ENCODE measurements at places on chromosomes 4 and X. TPM values are rescaled to one million over a fixed set of nuclear protein-coding genes. Genes with fewer than 3 reads are reported as not detected.
A peak's percentile ranks its signal among the peaks of the same experiment; 100 is the strongest.

- H3K36me3 ChIP-seq = no peaks in the 10 kb centered on the region
- no peak for DNase-seq
- no peak overlapping the region for H3K4me3 ChIP-seq
- H3K4me1 ChIP-seq = no peaks in the 10 kb centered on the region
- no peak overlapping the region for H3K27ac ChIP-seq
- H3K27me3 ChIP-seq = peaks cover 66% of the 10 kb centered on the region
These were observed 31.0 kb downstream of the FNIP2 start for GRCh38 chr4:158799856-158800255.

DNA sequence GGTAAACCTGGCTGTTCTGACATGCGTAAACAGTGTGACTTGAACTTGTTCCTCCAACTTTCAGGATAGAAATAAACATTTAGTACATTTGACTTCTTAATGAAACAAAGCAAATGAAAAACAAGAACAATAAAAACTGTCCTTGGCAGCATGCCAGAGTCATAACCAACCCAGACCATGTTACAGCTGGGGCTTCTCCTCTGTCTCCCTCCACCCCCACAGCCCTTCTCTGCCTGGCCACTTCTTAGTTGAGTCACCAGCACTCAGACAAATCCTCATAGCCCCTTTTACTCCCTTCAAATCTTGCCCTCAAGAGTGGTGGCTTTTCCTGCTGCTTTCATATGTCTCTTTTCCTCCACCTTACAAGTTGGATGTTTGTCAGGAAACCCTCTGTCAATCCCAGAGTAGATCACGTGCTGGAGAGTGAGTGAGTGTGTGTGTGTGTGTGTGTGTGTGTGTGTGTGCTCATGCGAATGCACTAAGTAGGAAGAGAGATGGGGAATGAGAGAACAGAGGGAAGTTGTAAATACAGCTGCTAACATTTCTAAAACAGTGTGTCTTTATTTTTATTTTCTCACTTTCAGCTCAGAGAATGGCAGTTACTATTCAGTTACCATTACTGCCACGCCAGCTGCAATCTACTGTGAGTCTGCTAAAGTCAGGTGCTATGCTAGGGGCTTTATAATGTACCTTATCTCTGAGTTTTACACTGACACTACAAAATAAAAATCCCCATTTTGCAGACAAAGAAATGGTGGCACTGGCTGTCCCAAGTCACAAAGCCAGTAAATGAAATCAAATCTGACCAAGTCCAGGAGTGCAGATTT, 15.0 kb downstream of the SCARB2 start:
- H3K36me3 ChIP-seq = peaks cover 2% of the 10 kb centered on the region
- H3K4me3 ChIP-seq = no peak overlapping the region
- H3K27me3 ChIP-seq = no peaks in the 10 kb centered on the region
- peaks cover 54% of the 10 kb centered on the region for H3K4me1 ChIP-seq
- peak; percentile 56 for DNase-seq

GRCh38 chr4:159069922-159070321, 33.0 kb upstream of the RAPGEF2 start:
- H3K4me3 ChIP-seq = no peak overlapping the region
- H3K27ac ChIP-seq = no peak overlapping the region
- no peaks in the 10 kb centered on the region for H3K27me3 ChIP-seq
- no peaks in the 10 kb centered on the region for H3K36me3 ChIP-seq

GRCh38 chr4:38667085-38667893, 3.3 kb downstream of the KLF3 start:
- H3K4me1 ChIP-seq = peaks cover 67% of the 10 kb centered on the region
- peak overlapping the region; percentile 45 for H3K27ac ChIP-seq
- H3K4me3 ChIP-seq = peak overlapping the region; percentile 29
- peak; percentile 78 for DNase-seq
- no peaks in the 10 kb centered on the region for H3K36me3 ChIP-seq

DNA sequence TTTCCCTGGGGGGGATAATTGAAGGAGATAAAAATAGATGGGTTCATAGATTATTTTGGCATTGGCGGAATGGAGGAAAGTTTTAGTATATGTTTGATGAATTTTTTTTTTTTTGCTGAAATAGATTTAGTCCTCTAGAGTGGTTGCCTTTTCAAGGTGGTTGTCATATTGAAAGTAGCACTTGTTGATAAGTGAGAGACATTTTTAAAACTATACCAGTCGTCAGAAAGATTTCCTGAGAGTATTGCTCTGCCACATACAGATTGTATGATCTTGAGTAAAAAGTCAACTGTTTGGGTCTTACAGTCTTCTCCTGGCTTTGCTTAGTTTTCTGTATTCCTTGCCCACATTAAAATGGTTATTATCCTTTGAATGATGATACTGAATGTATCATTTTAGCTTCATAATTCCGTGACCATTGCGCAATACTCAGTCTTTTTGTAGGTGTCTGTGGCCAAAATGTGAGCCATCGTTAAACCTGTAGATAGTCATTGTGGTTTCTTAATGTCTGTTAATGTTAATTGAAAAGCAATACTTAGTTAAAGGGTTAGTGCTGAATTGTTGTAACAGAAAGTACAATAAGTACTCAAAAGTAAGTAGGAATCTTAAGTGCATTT, 7.1 kb downstream of the SMARCAD1 start:
- no peaks in the 10 kb centered on the region for H3K27me3 ChIP-seq
- peaks cover 34% of the 10 kb centered on the region for H3K36me3 ChIP-seq
- H3K27ac ChIP-seq = no peak overlapping the region

- H3K27me3 ChIP-seq = no peaks in the 10 kb centered on the region
- H3K36me3 ChIP-seq = no peaks in the 10 kb centered on the region
- no peak overlapping the region for H3K4me3 ChIP-seq
- no peak overlapping the region for H3K27ac ChIP-seq
- H3K4me1 ChIP-seq = no peaks in the 10 kb centered on the region
These were observed 880.5 kb upstream of the POU3F4 start for GRCh38 chrX:82627568-82627967.

GRCh38 chr4:39383690-39384089, 17.5 kb upstream of the RFC1 start:
- peaks cover 7% of the 10 kb centered on the region for H3K27me3 ChIP-seq
- no peaks in the 10 kb centered on the region for H3K36me3 ChIP-seq
- no peaks in the 10 kb centered on the region for H3K4me1 ChIP-seq
- H3K4me3 ChIP-seq = no peak overlapping the region

DNA sequence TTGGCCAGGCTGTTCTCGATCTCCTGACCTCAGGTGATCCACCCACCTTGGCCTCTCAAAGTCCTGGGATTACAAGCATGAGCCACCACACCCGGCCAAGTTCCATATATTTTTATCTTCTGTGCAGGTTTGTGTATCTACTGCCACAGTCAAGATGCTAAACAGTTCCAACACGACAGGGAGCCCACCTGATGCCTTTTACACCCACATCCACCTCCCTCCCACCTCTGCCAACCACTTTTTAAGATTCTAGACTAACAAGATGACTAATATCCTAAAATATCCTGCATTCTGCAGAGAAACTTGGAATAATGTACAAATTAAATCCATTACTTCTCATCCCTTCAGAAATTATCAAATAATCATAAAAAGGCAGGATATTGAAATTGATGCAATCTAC, 19.3 kb upstream of the RPL34 start:
- DNase-seq = no peak
- no peaks in the 10 kb centered on the region for H3K36me3 ChIP-seq
- H3K27me3 ChIP-seq = no peaks in the 10 kb centered on the region
- no peak overlapping the region for H3K4me3 ChIP-seq
- no peak overlapping the region for H3K27ac ChIP-seq

DNA sequence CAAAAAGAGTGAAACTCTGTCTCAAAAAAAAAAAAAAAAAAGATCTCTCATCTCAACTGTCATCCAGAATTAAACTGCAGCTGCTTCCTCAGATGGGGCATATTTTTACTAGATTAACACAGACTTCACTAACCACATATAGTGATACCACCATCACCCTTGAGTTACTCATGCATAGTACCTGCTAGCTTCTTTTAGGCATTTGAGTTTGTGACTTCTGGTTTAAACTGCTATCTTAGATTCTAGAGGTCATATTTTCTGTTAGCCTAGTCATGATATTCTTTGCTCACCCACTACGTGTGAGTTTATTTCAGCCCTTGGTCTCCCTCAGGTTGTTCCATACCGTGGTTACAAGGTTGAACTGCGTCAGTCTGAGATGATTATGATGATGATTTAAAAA, 154.9 kb upstream of the BMP3 start:
- no peaks in the 10 kb centered on the region for H3K27me3 ChIP-seq
- H3K4me3 ChIP-seq = no peak overlapping the region
- H3K36me3 ChIP-seq = no peaks in the 10 kb centered on the region

DNA sequence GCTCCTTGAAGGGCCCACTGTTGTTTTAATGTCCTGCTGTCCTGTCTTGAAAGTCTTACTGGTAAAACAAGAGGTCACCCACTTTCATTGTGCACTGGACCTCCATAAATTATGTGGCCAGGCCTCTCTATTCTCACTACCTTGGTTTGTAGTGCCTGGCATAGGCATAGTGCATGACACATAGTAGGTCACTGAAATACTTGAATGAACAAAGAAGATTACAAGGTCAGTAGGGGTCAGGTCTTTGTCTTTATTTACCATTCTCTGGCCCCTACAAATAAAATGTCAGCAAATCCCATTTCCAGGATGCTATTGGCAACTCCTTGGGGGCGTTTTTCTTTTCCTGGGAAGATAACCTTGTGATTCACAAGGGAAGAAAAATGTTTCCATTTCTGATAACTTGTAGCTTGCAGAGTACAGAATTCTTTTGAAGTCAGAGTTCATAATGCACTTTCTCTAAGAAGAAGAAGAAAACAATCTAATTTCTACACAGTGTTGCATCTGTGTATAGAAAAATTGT, 1.4 kb downstream of the PGM2 start:
- H3K4me1 ChIP-seq = peaks cover 18% of the 10 kb centered on the region
- peak overlapping the region; percentile 15 for H3K4me3 ChIP-seq
- no peaks in the 10 kb centered on the region for H3K27me3 ChIP-seq
- H3K27ac ChIP-seq = no peak overlapping the region
- H3K36me3 ChIP-seq = peaks cover 25% of the 10 kb centered on the region

- no peaks in the 10 kb centered on the region for H3K36me3 ChIP-seq
- H3K4me3 ChIP-seq = peak overlapping the region; percentile 17
- peak; percentile 30 for DNase-seq
These were observed 557.6 kb upstream of the DIPK2B start for GRCh38 chrX:45758319-45758718.

- DNase-seq = no peak
- no peak overlapping the region for H3K27ac ChIP-seq
- H3K4me1 ChIP-seq = no peaks in the 10 kb centered on the region
- H3K4me3 ChIP-seq = no peak overlapping the region
- H3K27me3 ChIP-seq = no peaks in the 10 kb centered on the region
- H3K36me3 ChIP-seq = peaks cover 39% of the 10 kb centered on the region
These were observed 53.2 kb downstream of the ACSL4 start for GRCh38 chrX:109679820-109680219.

DNA sequence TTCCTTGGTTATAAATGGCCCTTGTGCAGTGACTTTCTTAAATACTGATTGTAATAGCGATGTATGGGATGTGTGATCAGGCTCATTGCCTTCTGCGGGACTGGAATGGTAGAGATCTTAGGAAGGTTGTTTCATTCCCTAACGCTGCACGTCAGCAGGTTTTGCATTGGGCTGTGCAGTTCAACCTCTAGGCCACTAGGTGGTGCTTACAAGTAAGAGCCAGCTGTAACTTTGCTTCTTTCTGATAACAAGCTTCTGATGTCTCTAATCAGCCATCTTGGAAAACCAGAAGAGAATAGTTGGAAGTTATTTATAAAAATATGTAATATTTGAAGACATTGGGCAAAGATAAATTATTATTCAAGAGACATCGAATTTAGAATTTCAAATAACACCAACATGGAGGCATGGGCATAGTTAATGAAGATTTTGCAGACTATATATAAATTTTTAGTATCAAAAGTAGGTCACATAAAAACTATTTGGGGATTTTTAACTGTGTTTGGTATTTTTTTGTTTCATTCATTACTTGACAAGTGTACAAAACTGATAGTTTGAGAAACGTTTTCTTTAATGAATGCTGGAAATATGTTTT, 339.7 kb upstream of the PCDH7 start:
- H3K4me3 ChIP-seq = no peak overlapping the region
- no peaks in the 10 kb centered on the region for H3K27me3 ChIP-seq
- H3K4me1 ChIP-seq = no peaks in the 10 kb centered on the region

DNA sequence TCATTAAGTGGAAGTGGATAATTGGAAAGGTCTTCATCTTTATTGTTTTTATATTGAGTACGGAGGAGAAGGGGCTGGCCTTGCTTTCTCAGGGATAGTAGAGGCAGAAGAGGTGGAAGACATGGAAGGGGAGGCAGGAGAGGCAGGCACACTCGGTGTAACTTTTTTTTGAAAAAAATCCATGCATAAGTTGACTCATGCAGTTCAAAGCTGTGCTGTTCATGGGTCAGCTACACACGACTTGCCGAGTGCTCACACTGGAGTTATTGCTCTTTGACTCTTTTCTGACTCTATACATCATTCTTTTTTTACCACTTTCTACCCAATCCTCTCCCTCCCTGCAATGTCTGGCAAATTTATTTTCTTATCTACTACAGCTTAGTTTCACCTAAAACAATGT, 158.3 kb upstream of the AADAT start:
- H3K4me1 ChIP-seq = no peaks in the 10 kb centered on the region
- no peak overlapping the region for H3K4me3 ChIP-seq
- no peaks in the 10 kb centered on the region for H3K36me3 ChIP-seq
- DNase-seq = no peak
- H3K27ac ChIP-seq = no peak overlapping the region

FRMD7 gene
- polyA plus RNA-seq = not detected

ING2 gene
- polyA plus RNA-seq = 7.8 TPM

FRAS1 gene
- polyA plus RNA-seq = 0.03 TPM

SAT1 gene
- 479 TPM for polyA plus RNA-seq

KLB gene
- polyA plus RNA-seq = 0.09 TPM

PDE5A gene
- polyA plus RNA-seq = 0.14 TPM

VSIG4 gene
- 0.09 TPM for polyA plus RNA-seq

C4orf54 gene
- polyA plus RNA-seq = not detected

ADGRG2 gene
- polyA plus RNA-seq = not detected
